ENCODE measurements at places on chromosomes 6 and 20. TPM values are rescaled to one million over a fixed set of nuclear protein-coding genes. Genes with fewer than 3 reads are reported as not detected.

FAM50B gene
- 6.1 TPM for total RNA-seq

SLC22A3 gene
- not detected for total RNA-seq

TMEM239 gene
- total RNA-seq = not detected

LAMA4 gene
- 440 TPM for total RNA-seq

EPB41L1 gene
- 19.2 TPM for total RNA-seq
